ENCODE measurements at places on chromosomes 2 and 18. TPM values are rescaled to one million over a fixed set of nuclear protein-coding genes. Genes with fewer than 3 reads are reported as not detected.
A peak's percentile ranks its signal among the peaks of the same experiment; 100 is the strongest.

DNA sequence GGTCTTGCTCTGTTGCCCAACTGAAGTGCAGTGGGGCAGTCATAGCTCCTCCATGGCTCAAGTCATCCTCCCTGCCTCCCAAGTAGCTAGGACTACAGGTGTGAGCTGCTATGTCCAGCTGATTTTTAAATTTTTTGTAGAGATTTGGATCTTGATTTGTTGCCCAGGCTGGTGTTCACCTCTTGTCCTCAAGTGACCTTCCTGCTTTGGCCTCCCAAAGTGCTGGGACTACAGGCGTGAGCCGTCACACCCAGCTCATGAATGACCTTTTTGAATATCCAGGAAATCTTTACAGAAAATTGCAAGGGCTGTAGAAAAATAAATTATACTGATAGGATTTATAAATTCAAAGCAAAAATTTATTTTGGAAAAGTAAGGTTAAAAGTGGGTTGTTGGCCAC, 17.4 kb downstream of the ACTR3 start:
- H3K4me1 ChIP-seq, result peaks cover 74% of the 10 kb centered on the region
- DNase-seq, result no peak
- no peak overlapping the region for H3K4me3 ChIP-seq
- H3K27ac ChIP-seq, result no peak overlapping the region
- H3K27me3 ChIP-seq, result no peaks in the 10 kb centered on the region

DNA sequence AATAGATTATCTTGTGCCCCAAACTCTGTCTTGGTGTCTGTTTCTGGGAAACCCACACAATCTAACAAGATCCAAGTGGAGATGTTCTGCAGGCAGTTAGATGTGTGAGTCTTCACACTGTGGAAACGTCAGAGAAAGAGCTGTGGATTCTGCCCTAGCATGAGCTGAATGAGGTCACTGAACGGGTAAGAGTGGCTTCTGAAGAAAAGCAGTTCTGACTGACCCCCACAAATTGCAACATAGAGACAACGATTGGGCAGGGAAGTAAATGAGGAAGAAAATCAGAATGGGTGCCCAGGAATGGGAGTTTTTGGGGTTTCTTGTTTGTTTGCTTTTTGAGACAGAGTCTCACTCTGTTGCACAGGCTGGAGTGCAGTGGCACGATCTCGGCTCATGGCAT, 12.9 kb upstream of the RPL37A start:
- no peaks in the 10 kb centered on the region for H3K27me3 ChIP-seq
- no peak overlapping the region for H3K27ac ChIP-seq
- H3K4me3 ChIP-seq, result no peak overlapping the region
- peaks cover 2% of the 10 kb centered on the region for H3K36me3 ChIP-seq
- no peaks in the 10 kb centered on the region for H3K4me1 ChIP-seq
- no peak for DNase-seq

DNA sequence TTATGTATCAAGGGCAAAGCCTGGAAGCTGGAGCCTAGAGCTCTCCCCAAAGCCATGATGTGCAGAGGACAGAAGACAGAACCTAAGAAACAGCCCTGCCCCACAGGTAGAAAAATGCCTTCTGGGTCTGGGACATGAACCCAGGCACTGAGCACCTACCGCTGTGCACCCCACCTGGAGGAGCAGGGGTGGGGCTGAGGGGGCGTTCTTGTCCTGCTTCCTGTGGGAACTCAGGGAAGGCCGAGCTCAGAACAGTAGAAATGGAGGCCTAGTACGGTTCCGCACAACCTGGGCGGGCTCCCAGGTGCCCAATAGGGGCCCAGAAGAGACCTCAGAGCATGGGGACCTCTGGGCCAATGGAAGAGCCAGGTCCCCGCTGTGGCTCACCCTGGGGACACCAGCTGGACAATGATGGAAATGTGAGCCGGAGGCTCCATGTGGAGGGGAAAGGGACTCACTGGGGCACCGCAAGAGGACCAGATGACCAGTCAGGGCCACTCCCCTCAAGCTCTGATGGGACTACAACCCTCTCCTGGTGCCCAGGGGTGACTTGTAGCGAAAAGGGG, 3.2 kb downstream of the CRACDL start:
- no peak overlapping the region for H3K4me3 ChIP-seq
- H3K4me1 ChIP-seq, result peaks cover 8% of the 10 kb centered on the region
- H3K27me3 ChIP-seq, result peaks cover 52% of the 10 kb centered on the region
- H3K27ac ChIP-seq, result no peak overlapping the region
- DNase-seq, result no peak

GRCh38 chr2:143890798-143891197, 629.1 kb downstream of the ZEB2 start:
- H3K27me3 ChIP-seq, result no peaks in the 10 kb centered on the region
- DNase-seq, result no peak
- no peak overlapping the region for H3K27ac ChIP-seq
- no peaks in the 10 kb centered on the region for H3K36me3 ChIP-seq

- peaks cover 22% of the 10 kb centered on the region for H3K4me1 ChIP-seq
- peak; percentile 76 for DNase-seq
- H3K36me3 ChIP-seq, result no peaks in the 10 kb centered on the region
- H3K27ac ChIP-seq, result no peak overlapping the region
- peak overlapping the region; percentile 25 for H3K4me3 ChIP-seq
These were observed 88.8 kb downstream of the ZCCHC2 start for GRCh38 chr18:62611453-62612288.

GRCh38 chr2:111121828-111122630, 1.3 kb downstream of the BCL2L11 start:
- peaks cover 55% of the 10 kb centered on the region for H3K4me1 ChIP-seq
- H3K4me3 ChIP-seq, result peak overlapping the region; percentile 81
- peaks cover 25% of the 10 kb centered on the region for H3K27me3 ChIP-seq
- peak; percentile 92 for DNase-seq

The CAVIN2 gene
- total RNA-seq, result 83.0 TPM

All from heart right ventricle (tissue), 16 donors.